Hepatocyte (in vitro differentiated cells): ENCODE measurements at places on chromosomes 7 and 10. TPM values are rescaled to one million over a fixed set of nuclear protein-coding genes. Genes with fewer than 3 reads are reported as not detected.

Gene CFAP70
- total RNA-seq, result 1.8 and 3.9 TPM in 2 replicates

Gene TAS2R3
- total RNA-seq, result 0.87 and 1.3 TPM in 2 replicates

Gene C10orf53
- not detected in 2 replicates for total RNA-seq

Gene EGR2
- 7.8 and 11.5 TPM in 2 replicates for total RNA-seq

Gene ANKRD30A
- total RNA-seq, result not detected in 2 replicates

Gene RHEB
- 105 and 111 TPM in 2 replicates for total RNA-seq

Gene MCM10
- 2.7 and 3.1 TPM in 2 replicates for total RNA-seq

Gene PLAC9
- 11.4 and 14.8 TPM in 2 replicates for total RNA-seq

Gene CPVL
- total RNA-seq, result 26.2 and 36.6 TPM in 2 replicates

Gene GPR141
- not detected in 2 replicates for total RNA-seq

Gene CCDC7
- 10.0 and 11.3 TPM in 2 replicates for total RNA-seq
